GM23248 (cell line): ENCODE measurements at places on chromosomes 7 and 10.
A peak's percentile ranks its signal among the peaks of the same experiment; 100 is the strongest.

DNA sequence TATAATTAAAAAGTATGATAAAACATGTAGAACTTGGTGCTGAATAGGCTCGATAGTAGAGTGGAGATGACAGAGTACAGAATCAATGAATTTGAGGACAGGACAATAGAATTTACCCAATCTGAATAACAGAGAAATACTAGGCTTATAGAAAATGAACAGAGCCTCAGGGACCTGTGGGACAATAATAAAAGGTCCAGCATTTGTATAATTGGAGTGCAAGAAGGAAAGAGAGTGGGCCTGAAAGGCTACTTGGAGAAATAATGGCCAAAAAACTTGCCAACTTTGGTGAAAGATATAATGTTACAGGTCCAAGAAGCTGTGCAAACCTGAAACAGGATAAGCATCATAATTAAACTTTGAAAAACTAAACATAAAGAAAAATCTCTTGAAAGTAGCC, 227.3 kb downstream of the CXCL12 start:
- DNase-seq, result no peak

DNA sequence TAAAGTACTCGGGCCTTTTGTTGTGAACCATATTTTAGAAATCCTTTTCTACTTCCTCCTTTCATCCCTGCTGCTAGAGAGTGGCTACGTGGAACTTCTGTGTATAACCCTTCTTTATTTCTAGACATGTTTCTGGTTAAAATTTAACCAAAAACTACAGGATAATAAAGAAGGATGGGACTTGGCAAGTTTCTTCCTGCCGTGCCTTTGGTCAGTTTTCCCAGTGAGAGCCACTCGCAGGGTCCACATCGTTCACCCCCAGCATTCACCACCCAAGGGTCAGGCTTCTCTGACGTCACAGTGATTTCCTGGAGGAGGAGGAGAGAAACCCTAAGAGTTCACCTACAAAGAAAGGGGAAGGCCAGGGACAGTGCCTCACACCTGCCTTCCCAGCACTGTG, 45.4 kb downstream of the NKX6-2 start:
- DNase-seq, result no peak

- no peak for DNase-seq
Observed at GRCh38 chr10:70956029-70956759, 67.8 kb upstream of the PCBD1 start.

- peak; percentile 81 for DNase-seq
Observed at GRCh38 chr7:95246831-95247370, 77.4 kb downstream of the PON1 start.

DNA sequence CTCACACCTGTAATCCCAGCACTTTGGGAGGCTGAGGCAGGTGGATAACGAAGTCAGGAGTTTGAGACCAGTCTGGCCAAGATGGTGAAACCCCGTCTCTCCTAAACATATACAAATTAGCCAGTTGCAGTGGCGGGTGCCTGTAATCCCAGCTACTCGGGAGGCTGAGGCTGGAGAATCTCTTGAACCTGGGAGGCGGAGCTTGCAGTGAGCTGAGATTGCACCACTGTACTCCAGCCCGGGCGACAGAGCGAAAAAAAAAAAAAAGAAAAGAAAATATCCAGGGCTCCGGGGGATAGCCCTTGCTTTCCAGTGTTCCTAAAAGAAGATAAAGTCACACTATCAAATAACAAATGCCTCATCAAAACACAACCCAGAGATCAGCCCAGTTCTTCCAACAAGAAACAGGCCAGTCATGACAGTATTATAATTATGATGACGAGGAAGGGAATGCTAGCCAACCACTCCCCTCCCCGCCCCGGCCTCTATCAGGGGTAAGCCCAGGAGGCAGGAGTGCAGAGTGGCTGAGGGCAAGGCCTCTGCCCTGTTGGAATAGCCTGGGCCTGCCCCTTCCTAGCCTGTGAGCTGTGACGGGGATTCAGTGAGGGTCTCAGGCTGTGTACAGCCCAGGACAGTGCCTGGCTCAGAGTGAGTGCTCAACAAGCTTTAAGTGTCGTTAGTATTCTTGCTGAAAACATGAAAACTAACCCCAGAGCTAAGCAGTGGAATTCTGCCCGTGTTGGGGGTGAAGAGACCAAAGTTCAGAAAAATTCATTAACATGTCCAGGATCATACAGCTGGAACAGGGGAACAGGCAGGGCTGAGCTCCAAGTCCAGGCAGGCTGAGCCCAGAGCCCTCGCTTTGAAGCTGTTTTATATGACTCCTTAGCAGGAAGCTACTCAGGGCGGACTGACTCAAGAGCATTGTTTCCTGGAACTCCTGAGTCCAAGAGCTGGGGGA, 54.3 kb downstream of the FAM241B start:
- DNase-seq, result peak; percentile 45

DNA sequence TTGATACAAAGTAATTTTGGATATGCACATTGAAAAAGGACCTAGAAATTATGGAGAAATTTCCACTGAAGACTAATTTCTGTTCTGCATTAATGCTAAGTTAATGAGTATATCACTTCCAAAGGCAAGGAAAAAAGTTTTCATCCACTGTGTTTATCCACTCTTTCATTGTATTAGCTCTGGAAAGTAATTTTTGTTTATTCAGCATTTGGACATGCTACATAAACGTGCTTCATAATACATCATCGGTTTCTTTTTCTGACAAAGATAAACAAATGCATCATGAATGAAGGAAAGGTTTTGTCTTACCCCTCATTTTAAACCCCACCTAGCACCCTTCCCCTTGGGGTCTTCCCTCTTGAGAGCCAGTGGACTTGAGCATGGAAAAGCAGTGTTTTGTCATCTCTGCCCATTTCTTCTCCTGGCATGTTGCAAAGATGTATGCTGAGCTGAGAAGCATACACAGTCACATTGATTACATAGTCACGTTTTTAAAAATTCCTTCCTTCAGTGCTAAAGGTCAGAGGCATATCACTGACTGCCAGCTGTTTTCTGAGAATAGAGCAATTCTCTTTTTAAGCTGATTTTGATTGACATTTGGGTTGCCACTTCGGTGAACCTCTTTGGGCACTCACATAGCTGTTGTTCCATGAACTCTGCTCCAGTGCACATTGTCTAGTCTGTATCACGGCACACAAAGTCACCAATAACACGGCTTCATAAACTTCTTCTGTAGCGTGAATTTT, 65.9 kb upstream of the C7orf33 start:
- DNase-seq, result no peak

GRCh38 chr10:82256275-82256674, 381.3 kb downstream of the NRG3 start:
- no peak for DNase-seq
